ENCODE measurements at places on chromosomes 6 and 20.

DNA sequence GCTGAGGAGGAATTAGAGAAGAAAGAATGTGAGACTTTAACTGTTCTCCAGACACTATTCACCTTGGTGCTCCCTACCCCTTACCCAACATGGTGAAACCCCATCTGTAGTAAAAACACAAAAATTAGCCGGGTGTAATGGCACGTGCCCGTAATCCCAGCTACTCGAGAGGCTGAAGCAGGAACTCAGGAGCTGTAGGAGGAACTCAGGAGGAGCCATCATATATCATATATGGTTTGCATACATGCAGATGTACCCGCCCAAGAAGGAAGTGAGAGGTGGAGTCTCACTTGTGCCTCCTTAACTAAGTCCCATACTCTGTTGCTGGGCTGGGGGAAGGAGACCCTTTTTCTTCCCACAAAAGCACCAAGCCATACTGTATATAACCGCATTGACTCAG is 35.5 kb upstream of the ME1 start:
- DNase-seq = no peak

DNA sequence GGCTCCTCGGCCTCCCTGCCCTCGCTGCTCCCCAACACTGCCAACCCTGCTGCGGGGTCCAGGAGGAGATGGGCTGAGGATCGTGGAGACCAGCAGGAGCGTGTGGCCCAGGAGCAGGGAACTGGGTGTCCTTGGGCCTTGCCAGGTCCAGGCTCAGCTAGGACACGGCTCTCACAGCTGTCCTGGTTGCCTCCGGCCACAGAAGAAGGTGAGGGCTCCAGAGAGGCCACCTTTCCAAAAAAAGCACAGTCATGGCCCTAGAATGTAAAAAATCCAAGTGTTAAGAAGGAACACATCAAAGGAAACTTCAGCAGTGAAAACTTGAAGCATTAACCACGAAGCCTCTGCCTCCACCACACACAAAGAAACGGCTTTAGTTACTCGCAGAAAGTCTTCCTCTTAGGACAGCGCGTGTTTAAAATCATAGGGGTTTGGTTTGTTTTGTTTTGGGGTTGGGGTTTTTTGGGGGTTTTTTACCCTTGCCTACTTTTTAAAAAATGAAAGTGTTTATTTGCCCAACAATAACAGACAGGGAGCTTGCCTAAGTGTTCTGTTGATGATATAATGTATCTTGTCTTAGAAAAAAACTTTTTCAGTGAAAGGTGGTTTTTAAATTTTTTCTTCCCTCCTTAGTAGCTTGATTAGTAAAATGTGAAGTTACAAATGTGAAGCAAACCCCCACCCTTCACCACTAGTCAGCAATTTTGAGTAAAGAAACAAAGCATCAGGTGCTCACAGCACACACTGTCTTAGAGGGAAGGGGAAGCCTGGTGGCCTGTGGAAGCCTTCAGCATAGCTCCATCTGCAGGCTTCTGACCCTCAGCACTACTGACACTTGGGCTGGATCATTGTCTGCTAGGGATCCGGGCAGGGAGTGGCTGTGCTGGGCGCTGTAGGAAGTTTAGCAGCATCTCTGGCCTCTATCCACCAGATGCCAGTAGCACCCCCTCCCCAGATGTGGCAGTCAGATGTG is 60.0 kb downstream of the PTPN1 start:
- DNase-seq = peak; percentile 40

DNA sequence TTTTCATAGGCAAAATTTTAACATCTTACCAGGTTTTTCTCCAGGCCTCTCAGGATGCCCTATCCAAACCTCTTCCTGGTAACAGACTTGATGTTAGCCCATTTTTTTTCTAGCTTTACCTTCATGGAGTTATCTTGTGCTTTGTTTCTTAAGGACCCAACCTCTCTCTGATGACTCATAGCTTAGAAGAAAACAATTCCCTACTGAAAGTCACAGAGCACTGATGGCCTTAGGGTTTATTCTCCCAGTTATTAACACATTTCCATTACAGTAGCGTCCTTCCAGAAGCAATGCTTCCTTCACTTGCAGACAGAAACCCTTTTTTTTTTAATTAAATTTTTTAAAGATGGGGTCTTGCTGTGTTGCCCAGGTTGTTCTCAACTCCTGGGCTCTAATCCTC is 79.4 kb downstream of the IYD start:
- DNase-seq = no peak

GRCh38 chr20:9794831-9795230 is 44.0 kb downstream of the PAK5 start:
- DNase-seq = no peak

- DNase-seq = no peak
Measured at GRCh38 chr6:74872754-74873476, 332.9 kb downstream of the COL12A1 start.

All from stimulated activated naive B cell treated with anti-CD40 and anti-IgM and Interleukin-4, amounts not matched to agents 10 μg/mL and 1 μg/mL and 100 μg/mL, for 72 hours (primary cell).